A673 (cell line): ENCODE measurements at places on chromosomes 16 and 17.

- no peak for DNase-seq
Observed at GRCh38 chr17:80152081-80152702, 5.3 kb upstream of the EIF4A3 start.

- no peak for DNase-seq
Observed at GRCh38 chr16:87132361-87133014, 184.7 kb downstream of the C16orf95 start.

DNA sequence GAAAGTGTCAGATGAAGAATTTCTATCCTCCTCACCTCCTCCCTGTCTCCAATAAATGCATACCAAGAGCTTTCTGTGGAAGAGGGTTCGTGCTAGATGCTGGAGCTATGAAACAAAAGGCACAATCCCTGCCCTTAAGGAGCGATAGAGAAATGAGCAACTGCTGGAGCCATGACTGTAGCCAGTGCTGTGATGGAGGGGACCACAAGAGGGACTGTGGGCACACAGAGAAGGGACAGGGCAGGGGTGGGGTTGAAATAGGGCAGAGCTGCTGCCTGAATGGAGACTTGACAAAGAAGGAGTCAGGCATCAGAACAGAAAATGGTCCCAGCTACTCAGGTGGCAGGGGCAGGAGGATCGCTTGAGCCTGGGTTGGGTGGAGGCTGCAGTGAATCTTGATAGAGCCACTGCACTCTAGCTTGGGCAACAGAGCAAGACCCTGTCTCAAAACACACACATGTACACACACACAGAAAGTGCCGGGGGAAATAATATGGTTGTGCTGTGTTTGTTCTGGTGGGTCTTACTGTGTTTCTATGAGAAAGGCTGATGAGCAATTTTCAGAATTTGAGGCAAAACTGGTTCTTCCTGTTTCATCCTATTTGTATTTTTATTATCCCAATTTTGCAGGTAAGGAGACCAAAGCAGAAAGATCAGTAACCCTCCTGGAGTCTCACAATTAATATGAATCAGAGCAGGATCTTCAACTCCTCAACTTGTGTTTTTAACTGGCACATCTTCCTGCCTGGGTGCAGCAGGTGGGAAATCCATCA lies 16.5 kb downstream of the TMEM98 start:
- DNase-seq, result no peak

DNA sequence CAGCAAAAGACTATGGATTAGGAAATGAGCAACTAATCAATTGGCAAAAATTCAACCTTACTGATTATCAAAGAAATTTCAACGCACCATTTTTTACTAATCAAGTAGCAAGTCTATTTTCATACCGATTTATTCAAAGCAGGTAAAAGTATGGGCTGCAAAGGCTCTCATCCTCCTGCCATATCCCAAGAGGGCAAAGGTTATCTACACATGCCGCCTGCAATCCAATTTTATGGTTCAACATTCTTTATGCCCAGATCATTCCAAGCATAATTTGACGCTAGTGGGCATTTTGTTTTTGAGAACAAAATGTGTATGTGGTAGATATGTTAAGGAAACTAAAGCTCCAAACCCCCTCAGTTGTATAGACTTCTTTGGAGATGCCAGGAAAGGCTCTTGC lies 270.6 kb downstream of the MAF start:
- DNase-seq, result no peak

DNA sequence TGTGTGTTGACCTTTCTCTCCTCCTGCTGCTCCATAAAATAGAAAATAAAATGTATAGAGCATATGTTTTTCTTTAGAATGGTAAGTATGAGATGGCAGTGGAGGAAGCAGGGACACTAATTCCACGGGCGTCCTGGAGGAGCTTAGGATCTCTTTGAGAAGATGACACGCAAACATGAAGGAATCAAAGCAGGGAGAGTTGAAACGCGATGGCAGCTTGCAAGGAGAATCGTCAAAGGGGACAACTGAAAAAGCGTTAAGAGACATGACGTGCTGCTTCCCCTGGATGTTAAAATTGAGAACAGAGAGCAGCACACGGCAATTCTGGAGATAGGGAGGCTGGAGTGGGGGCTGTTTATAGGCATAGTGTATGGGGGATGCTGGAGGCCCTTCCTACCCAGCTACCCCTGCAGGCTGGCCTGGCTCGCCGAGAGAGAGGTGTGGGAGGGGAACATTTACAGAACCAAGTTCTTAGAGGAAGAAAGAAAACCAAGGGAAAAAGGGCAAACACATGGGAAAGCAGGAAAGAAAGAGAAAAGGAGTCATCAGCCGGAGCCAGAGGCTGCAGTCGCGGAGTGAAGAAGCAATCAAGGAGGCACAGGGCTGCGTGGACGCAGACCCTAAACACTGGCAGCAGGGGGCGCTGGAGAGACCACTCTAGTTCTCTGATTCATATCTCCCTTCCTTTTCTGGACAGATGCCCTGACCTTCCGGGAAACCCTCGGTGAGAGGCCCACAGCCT lies 55.8 kb downstream of the MYH13 start:
- DNase-seq, result peak; percentile 64

DNA sequence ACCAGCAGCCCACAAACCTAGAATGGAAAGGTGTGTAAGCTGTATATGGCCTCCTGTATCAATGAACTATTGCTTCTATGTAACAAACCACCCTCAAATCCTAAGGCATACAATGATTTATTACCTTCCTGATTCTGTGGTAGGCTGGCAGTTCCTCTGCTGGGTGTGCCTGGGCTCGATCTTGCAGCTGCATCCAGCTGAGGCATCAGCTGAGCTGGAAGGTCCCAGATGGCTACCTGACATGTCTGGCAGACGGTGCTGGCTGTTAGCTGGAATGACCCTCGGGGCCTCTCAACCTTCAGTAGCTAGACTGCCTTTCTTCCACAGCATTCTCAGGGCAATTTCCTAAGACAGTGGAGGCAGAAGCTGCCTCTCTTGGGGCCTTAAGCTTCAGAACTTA lies 152.7 kb downstream of the RAB11FIP4 start:
- DNase-seq, result no peak

- no peak for DNase-seq
Observed at GRCh38 chr17:15403276-15403939, 62.0 kb upstream of the TEKT3 start.

DNA sequence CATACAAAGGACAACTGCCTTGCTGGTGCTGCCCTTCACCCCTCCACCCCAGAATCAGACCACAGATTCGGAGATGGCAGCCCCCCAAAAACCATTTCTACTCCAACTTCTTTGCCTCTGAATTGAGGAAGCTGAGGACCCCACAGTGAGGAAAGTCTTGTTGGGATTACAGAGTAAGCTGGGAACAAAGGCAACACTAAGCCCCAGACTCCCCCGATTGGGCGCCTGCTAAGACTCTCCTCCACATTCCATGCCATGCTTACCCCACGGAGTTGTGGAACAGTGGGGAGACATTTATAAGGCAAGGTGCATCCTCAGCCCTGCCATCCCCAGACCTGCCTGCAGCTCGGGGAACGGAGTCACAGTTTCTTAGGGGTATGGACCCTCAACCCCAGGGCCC lies 1.9 kb downstream of the GIT1 start:
- DNase-seq, result no peak

DNA sequence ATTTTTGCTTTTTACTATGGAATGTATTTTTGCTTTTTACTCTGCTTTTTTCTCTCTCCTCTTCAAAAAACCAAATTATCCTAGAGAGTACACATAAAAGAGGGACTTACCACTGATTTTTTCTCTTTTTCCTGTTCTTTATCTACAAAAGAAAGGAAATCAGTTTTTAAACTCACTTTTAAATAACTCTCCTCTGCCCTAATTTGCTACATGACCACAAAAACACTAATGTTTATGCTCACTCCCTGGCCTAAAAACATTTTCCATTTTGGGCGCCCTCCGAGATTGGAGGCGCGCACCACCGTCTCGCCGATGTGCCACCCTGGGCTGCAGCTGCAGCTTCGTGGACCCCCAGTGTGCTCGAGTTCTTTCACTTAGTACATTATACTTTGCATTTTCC lies 1.1 kb downstream of the TK2 start:
- DNase-seq, result no peak

- no peak for DNase-seq
Observed at GRCh38 chr16:89983536-89983935, 35.0 kb downstream of the DEF8 start.

DNA sequence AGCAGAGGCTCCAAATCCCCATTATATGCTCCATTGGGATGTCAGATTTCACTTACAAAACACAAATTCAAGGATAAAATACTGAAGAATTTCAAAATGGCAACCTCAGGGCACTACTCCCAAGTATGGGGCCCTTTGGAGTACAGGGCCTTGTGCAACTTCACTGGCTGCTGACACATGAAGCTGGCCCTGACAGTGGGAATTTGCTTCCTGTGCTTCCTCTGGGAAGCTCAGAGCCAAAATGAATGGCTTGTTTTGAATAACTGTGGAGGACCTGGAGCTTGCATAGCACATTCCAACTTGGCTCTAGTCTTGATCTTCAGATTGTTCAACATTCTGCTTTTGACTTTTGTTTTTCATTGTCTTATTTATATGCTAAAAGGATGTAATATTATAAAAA lies 52.3 kb upstream of the HNF1B start:
- DNase-seq, result no peak

GRCh38 chr17:78839762-78840529 lies 668 bp downstream of the USP36 start:
- peak; percentile 27 for DNase-seq

DNA sequence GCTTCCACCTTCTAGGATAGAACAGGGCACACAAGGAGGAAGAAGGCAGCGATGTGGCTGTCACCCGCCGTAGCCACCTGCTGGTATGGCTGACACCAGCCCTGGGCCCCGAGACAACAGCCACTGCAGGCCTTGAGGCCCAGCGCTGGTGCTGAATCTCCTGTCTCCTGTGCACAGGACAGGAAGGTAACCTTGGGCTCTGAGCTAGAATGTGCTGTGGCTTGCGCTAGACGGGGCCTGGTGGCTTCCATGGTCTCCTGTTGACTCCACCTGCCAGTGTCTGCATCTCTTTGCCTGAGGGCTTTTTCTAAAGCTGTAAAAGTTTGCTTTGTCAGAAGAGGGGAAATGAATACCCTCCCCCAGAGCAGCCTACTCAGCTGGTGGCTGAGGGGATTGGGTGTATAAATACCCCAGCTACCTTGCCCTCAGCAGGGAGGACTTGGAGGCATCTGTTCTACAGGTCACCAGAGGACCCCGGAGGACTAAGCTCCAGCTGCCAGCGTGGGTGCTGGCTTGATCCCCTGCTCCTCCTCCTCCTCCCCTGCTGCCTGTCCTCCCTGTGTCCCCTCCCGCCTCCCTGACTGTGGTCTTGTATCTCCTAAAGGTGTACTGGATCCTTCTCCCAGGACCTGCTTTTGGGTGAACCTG lies 76.1 kb upstream of the SDK2 start:
- no peak for DNase-seq

- DNase-seq, result no peak
Observed at GRCh38 chr16:8885674-8886592, 3.8 kb downstream of the LITAFD start.

- no peak for DNase-seq
Observed at GRCh38 chr17:17215575-17215974, 9.4 kb upstream of the PLD6 start.

- DNase-seq, result no peak
Observed at GRCh38 chr16:76241755-76242154, 35.4 kb upstream of the CNTNAP4 start.

GRCh38 chr16:5069854-5070253 lies 1.8 kb upstream of the ALG1 start:
- no peak for DNase-seq

DNA sequence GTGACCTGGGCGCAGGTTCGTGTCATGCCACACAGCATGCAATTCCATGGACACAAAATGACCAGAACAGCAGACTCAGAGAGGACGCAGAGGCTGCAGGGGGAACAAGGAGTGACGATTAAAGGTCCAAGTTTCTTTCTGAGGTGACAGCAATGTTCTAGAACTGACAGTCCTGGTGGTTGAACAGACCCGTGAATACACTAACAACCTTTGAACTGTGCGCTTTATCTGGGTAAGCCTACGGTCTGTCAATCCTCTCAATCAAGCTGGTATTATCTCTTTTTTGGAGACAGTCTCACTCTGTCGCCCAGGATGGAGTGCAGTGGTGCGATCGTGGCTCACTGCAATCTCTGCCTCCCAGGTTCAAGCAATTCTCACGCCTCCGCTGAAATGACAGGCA lies 134.1 kb downstream of the ZNF778 start:
- DNase-seq, result no peak

DNA sequence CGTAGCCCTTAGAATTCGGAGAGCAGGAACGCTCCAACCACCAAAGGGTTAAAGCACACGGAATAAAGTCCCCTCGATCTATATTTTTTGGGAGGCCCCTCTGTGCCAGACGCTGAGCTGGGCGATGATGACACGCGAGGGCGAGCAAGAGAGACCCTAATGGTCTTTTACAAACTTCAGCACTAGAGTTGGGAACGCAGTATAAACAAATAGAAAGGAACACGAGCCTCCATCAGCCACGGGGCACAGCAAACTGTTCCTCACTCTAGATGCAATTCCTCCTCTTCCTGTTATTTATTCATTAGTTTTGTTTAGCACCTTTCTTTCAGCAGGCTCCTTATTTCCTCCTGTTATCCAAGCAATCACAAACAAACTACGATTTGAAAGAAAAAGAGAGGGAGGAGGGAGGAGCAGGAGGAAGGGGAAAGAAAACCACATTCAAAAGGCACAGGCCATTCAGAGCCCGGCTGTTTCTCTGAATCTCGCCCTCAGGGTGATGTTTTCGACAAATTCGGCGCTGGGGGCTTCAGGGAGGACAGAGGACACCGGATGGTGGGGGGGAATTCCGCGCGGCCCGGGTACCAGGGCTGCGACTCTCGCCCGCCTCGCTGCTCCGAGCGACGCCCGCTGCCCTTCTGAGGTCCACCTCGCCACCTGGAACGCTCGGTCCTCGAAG lies 1.6 kb downstream of the TOX3 start:
- DNase-seq, result no peak

DNA sequence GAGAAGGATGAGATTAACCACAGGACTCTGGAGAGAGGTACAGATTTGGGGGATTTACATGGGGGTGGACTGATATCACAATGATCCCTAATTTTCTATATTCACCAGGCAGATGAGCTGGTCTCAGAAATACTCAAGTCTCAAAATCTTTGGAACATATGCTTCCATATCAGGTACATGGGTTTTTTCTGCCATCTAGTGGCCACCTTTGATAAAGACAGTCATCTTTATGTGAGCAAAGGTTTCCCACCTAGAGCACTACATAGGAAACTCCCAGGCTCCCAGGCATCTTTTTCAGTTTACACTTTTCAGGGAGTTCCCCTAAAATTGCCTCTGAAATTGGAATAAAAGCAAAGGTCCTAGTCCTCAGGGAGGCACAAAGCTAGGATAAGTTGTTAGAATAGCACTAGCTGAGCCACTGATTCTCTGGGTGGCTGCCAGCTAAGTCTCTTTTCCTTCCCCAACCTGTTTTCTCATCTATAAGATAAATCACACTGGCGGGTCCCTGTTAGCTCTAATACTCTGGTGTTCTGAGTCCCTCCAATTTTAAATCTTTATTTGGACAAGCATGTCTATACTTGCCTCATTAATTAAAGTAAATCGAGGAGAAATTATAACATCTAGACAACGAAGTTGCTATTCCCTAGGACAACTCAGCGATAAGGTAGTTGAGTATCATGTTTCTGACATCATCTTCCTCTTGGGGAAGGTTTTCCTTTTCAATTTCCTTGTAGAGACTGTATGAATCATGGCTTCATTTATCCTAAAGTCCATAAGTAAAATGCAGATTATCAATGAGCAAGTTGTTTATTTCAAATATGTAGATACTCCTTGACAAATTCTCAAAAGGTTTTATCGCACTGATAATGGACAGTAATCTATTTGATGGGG lies 19.0 kb upstream of the MON1B start:
- DNase-seq, result peak; percentile 74
